ENCODE measurements at places on chromosomes 5 and 9. TPM values are rescaled to one million over a fixed set of nuclear protein-coding genes. Genes with fewer than 3 reads are reported as not detected.

DNA sequence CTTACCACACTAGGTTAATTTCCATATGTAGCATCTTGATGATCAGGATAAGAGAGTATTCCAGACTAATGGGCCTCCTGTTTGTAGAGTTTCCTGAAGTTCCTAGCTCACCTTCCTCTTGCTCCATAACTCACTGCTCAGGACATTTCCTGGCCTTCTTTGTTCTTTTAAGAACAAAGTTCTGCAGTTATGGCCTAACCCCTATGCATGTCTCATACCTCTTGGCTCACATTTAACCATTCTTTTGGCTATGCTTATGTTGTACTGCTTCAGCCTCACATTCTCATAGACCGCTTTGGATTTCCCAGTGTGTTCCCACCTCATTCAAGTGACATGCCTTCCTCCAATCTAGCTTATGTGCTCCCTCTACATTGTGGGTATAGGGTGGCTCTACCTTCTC, 40.5 kb upstream of the HMGCS1 start:
- DNase-seq: no peak

DNA sequence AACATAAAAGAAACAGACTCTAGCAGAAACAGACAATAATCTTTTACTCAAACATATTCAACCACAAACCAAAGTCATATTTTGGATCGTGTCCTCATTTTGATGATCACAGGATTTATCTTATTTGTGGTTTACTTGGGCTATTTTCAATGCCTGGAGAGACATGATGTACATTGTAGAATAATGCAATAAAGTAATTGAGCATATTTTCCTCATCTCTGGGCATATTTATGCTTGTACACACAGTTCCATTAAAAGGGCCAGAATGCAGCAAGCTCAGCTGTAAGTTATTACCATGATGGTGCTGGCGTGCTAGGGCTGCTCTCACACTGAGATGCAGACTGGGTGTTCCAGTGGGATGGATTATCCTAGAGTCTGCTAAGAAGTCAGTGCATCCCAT, 456.7 kb downstream of the TLE4 start:
- no peak for DNase-seq

DNA sequence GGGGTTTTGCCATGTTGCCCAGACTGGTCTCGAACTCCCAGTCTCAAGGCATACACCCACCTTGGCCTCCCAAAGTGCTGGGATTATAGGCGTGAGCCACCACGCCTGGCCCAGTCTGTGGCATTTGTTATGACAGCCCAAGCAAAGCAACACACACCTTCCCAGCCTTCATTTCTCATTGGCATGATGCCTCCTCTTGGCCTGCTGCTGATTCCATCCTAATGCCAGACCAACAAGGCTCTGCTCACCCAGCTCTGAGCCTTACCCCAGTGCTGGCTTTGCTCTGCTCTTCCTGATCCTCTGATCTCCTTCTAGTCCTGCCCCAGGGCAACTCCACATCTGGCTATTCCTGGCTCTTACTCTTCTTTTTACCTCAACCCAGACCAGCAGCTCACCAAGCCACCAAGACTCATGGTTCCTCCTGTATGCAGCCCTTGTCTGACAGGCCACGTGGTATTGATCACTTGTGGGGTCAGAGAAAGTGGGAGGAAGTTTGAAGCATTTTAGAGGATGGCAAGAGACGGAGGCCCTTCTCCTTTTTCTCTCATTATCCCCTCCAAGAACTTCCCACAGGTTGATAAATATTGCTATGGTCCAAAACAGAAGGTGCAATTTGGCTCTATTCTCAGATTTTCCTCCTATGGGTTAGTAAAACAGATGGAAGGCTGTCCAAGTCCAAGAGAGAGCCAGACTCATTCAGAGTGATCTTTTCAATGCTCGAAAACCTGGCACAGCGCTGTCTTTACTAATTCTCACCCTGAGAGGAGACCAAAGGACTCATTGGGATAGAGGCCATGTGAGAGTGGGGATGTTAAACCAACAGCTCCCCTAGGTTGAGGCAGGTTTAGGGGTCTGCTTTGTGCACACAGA, 958 bp downstream of the CD180 start:
- peak; percentile 45 for DNase-seq

- DNase-seq: no peak
These were observed 9.3 kb downstream of the SH3RF2 start for GRCh38 chr5:145945620-145946111.

The FCN2 gene
- total RNA-seq: not detected

The LRRC70 gene
- total RNA-seq: 0.12 TPM

Measured in RPMI7951 (cell line).